Fibroblast of skin of right biceps (primary cell): ENCODE measurements at places on chromosomes 12 and 14.

- DNase-seq = no peak
These were observed 252.3 kb downstream of the NEDD1 start for GRCh38 chr12:97159377-97159776.

DNA sequence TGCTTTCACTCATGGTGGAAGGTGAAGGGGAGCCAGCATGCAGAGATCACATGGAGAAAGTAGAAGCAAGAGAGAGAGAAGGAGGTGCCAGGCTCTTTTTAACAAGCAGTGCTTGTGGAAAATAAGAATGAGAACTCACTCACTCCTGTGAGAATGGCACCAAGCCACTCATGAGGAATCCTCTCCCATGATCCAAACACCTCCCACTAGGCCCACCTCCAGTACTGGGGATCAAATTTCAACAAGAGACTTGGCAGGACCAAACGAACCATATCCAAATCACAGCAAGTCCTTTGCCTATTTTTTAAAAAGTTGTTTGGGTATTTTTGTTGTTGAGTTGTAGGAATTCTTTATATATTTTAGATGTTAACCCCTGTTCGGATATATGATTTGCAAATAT lies 245.9 kb upstream of the ARID2 start:
- DNase-seq = peak; percentile 1

- no peak for DNase-seq
These were observed 22.2 kb upstream of the PPP1R13B start for GRCh38 chr14:103869406-103870143.

DNA sequence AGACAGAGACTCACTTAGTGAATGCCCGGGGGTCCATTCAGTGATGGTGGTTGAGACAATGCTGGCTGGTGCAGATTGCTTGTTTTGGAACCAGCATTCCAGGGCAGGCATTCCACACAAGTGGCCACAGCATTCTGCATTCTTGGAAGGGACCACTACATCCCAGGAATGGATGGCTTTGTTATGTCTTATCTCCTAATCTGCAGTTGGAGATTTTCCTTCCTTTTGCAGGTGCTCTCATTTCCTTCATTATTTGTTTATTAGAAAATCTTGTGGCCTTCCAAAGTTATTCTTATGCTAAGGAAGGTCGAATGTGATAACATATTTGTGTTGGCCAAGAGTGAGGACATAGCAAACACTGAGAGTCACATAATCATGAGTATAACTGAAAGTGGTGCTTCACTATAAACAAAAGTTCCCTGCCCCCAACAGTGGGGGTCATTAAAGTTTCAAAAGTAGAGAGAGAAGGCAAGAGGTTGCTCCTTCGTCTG lies 66.0 kb downstream of the BMP4 start:
- peak; percentile 30 for DNase-seq

DNA sequence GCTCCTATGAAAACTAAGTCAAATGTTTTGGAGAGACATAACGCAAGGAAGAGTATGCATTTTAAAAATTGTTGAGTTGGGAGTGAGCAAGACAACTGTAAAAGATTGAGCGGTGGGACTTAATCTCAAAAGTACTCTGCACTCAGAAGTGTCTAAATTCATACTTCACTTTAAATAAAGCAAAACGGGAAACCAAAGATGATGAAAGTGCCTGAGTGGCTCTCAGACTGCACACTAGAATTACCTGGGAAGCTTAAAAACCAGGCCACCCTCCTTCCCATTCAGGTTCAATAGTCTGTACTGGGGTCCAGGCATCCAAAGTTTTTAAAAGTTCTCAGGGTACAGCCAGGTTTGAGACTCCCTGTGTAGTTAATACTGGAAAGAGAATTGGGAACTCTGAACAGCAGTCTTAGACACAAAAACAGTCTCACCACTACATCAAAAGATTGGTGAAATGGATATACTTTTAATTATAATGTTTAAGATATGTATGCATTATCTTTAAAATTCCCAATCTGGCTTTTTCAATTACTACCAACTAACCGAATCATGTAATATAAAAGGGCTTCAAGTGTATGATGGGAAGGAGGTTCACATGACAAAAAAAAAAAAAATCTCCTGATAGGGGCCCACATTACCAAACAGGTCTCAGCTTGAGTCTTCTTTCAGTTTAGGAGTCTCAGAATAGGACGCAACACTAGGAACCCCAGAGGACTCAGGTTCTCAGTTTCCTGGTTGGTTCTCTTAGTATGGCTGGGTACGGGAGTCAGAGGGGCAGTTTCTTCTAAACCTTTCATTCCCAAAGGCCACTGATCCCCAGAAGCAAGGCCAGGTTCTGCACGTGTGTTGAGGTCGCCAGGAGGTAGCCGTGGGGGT lies 1.0 kb downstream of the HOMEZ start:
- peak; percentile 2 for DNase-seq

DNA sequence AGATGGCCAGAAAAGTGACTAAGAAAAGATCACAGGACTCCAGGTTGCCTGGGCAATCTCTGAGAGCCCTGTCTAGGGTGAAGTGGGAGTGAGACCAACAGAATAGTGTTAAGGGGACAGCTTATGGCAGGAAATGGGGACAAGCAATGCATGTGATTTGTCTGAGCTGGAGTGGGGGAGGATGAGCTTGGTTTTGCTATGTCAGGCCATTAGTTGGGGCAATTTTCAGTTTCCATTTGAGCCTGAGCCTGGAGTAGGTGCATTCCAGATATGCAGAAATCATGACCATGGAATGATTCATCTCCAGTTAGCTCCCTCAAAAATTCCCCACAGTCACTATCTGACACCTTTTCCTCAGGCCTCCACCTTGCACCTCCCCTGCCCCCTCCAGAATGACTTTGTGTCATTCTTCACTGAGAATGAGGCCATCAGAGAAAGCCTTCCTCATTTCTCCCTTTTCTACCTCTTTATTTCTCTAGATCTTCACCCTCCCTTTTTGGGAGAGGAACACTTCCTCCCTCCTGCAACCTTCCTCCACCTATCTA lies 150.9 kb upstream of the PLEKHG7 start:
- peak; percentile 72 for DNase-seq

DNA sequence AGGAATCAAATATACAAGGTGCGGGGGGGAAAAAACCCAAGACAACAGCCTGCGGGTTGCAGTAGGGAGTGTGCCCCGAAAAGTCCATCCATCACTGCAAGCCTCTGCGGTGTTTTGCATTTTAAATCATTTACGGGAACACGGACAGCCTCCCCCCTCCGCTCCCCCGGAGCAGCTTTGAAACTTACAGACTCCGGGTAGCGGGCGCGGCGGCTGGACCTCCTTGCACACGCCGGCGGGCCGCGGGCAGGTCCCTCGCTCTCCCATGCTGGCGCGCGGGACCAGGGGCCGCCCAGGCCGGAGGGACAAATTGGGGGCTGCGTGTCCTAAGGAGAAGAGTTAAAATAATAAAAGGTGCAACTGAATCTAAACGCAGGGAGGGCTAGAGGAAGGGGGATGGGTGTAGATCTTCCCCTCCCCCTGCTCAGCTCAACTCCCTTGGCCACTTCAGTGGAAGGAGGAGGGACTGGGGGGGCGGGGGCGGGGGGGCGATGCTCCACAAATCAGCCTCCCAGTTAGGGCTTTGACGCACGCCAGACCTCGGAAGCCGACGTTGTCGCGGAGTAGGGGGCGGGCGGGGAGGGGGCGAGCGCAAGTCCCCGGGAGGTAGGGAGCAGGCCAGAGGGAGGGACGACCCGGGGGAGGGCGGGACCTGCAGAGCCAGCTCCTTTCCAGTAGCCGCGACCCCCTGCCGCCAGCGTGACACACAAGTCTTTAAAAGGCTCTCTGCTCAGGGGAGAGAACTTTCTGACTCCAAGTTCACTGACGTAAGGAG lies at the start of gene KCNJ8:
TSS of gene KCNJ8 (minus strand) at position 349 of the 775 bp plus-strand sequence. CDS start 1,090 bp downstream, outside the sequence.
- DNase-seq = peak; percentile 48

- DNase-seq = no peak
These were observed 32.0 kb downstream of the DDX11 start for GRCh38 chr12:31105668-31106067.

DNA sequence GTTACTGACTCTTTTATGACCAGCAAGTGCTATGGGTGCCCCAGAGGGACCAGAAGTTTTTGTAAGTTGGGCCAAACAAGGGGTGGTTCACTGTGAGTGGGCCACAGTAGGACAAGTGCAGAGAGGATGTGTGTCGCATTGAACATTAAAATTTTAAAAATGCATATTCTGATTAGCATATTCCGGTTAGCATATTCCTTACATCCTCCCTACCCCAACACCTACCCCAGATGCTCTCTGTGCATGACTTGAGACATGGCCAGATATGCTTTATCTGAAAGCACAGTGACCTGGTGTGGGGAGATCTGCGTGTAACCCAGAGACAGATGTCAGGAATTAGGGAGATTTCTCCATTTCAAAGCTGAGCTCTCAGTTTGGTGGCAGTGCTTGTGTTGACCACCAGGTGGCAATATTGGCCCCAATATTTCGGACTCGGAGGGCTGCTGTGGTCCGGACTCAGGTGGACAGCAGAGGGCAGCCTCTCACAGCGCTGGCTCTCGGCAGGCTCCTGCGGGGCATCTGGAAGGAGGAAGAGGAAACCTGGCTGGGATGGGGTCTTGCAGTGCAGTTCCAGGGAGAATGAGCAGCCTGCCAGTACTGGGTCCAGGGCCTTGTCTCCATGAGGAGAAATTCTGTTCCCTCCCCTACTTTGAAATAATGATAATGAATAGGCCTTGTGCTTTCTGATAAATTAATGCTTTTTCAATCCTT lies 1.6 kb upstream of the CEBPE start:
- peak; percentile 82 for DNase-seq

DNA sequence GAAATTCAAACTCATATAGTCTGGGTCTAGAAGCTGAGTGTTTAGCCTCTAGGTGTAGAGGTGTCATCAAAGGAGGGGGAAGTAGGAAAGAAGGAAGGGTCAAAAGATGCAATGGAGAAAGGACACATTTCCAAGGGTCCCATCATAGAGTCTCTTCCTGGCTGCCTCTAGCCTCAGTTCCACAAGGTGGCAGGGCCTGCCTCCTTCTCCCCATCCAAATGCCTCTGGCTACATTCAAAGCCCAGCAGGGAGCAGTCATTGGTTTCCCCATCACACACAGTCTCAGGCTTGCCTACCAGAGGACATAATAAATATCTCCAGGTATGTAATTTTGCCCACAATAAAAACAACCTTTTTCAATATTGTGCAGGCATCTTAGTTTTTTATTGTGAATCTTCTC lies 2.1 kb upstream of the CCT2 start:
- no peak for DNase-seq

GRCh38 chr14:91373591-91374254 lies 43.9 kb downstream of the CCDC88C start:
- DNase-seq = peak; percentile 18

- no peak for DNase-seq
These were observed 83.0 kb downstream of the EPS8 start for GRCh38 chr12:15706010-15706676.

- no peak for DNase-seq
These were observed 333.5 kb upstream of the DCN start for GRCh38 chr12:91515944-91516694.

DNA sequence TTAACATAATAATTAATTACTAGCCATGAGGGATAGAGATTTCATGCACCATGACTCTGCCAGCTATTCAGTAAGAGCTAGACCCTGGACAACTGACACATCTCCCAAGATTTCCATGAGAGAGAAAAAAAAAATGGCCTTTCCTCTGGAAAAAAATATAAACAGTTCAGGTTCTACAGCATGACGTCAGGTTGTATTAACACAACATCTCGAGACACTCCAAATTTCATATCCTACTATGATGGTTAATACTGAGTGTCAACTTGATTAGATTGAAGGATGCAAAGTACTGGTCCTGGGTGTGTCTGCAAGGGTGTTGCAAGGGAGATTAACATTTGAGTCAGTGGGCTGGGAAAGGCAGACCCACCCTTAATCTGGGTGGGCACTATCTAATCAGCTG lies 11.1 kb downstream of the DBX2 start:
- DNase-seq = no peak

DNA sequence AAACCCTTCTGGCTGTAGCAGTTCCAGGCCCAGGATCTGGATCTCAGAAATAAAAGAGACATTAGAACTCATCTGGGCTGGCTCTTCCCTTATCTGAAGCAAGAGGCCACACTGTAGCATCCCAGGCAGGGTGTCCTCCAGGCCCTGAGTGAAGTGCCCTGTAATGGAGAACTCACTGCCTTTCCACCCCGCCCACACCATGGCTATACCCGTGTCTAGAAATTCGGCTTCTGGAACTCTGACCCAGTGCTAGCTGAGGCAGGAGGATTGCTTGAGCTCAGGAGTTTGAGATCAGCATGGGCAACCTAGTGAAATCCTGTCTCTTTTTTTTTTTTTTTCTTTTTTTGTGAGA lies 23.5 kb upstream of the PLEKHG3 start:
- DNase-seq = no peak

GRCh38 chr12:71954083-71954778 lies 15.6 kb downstream of the TPH2 start:
- no peak for DNase-seq

DNA sequence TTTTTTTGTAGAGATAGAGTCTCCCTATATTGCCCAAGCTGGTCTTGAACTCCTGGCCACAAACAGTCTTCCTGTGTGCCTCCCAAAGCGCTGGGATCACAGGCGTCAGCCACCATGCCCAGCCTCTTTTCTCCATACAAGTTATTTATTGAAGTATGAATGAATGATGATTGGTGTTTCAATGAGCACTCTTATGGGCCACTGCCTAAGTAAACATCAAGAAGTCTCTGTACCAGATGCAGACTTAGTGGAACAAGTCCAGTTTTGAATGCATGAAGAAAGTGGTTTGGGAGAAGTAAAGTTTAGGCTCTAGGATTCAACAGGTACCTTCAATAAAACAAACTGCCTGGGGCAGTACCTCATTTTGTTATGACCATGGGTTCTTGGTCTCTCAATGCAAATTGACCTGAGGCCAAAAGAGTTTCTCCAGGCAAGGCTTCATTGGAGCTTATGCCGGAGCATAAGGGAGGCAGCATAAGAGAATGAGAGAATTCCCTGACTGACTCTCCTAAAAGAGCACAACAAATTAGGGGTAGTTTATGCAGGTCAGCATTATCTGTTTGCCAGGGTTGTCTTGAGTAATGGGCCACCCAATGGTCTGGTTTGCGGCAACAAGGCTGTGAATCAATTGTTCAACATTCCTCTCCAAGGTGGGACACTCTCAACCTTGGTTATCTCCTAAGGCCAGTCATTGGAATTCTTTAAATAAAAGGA lies 1.1 kb upstream of the GMFB start:
- DNase-seq = no peak

GRCh38 chr12:101619858-101620761 lies 25.3 kb downstream of the MYBPC1 start:
- DNase-seq = no peak

DNA sequence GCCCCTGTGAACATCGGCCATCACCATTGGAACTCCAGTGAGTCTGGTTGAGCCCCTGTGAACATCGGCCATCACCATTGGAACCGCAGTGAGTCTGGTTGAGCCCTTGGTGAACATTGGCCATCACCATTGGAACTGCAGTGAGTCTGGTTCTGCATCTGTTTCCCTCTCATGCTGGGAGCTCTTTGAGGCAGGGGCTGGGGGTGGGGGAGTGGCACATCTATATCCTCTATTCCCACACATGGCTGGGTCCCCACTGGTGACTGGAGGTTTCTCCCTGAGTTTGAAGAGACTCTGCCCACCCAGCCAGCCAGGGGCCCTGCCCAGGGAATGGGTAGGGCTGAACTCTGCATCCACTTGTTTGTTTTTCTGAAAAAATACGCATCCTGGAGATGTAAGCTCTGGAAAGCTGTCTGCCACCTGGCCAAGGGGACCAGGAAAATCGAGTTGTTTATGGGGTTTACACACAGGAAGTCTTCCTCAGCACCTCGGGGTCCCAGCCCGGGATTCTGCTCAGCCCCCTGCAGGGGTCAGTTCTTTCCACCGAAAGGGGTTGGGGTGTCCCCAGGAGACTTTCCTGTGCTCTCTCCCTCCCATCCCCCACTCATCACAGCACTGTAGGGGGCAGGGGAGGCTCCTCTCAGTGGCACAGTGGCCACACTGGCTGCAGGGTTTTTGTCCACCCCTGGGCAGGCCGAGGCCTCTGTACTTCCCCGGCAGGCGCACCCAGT lies 170.5 kb upstream of the GSC start:
- no peak for DNase-seq
